ENCODE measurements at places on chromosomes 6 and 20.
A peak's percentile ranks its signal among the peaks of the same experiment; 100 is the strongest.

DNA sequence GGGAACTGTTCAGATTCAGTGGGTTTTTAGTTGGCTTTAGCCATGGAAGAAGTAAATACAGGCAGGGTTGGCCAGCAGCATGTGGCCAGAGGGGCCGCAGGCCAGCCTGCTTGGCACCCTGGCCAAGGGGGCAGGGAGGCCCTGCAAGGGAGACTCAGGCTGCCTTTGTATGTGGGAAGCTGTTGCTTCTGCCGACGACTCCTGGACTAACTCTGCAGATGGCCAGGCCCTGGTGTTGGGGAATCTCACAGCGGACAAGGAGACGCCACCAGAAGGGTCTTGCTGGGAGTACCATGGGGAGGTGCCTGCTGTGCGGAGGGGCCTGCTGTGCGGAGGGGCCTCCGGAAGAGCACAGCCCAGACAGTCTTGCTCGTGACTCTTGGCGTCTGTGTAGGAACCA, 25.2 kb downstream of the PYGB start:
- no peak for DNase-seq

- DNase-seq = no peak
These were observed 215.4 kb downstream of the HDGFL1 start for GRCh38 chr6:22784601-22785410.

GRCh38 chr20:21322921-21323331, 19.8 kb downstream of the XRN2 start:
- DNase-seq = no peak

DNA sequence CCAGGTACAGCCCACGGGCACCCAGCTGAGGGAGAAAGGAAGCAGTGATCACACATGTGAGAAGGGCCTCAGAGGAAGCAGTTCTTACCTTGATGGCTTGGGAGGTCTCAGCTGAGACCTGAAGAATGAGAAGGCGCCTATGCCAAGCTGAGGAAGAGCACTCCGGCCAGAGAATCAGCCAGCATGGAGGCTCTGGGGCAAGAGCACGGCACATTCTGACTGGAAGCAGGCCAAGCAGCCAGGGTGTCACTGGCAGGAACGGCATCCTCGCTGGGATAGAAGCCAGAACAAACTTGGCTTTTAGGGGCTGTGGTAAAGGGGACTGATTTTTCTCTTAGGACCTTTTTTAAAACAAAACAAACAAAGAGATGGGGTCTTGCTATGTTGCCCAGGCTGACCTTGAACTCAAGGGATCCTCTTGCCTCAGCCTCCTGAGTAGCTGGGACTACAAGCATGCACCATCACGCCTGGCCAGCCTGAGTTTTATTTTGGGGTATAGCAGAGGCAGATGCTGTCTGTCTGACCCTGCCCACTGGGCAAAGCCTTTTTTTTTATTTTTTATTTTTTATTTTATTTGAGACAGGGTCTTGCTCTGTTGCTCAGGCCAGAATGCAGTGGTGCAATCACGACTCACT, 17.6 kb downstream of the GHRH start:
- no peak for DNase-seq

DNA sequence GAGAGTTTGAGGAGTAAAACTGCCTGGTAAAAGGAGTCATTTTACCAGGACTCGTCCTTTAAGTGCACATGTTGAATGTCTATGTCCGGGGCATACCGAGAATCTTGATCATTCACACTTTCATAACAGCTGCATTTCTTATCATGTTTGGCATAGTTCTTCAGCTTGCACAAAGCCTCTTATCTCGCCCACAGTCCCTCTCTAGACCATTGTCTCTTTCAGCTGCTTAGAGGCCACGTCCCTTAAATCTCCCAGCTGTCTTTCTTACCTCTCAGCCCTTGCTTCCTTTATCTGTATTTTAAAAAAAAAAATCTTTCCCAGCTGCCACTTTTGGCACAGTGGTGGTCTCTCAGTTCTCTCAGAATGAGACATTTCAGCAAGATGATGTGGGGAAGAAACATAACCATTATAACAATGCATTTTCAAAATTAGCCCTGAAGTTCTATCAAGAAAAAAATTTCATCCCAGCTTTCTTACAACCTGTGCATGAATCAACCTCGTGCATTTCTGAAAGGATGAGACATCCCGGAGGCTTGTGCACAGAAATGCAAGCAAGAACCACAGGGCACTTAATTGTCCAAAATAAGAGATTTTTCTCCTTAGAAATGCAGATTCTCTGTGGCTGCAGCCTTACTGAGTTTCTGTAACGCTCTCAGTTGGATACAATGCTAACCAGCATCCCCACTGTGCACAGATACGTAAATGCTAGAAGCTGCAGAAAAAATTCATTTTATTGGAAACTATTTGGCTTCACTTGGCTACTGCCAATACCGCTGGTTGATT, 24.2 kb downstream of the RBM24 start:
- DNase-seq = peak; percentile 31

DNA sequence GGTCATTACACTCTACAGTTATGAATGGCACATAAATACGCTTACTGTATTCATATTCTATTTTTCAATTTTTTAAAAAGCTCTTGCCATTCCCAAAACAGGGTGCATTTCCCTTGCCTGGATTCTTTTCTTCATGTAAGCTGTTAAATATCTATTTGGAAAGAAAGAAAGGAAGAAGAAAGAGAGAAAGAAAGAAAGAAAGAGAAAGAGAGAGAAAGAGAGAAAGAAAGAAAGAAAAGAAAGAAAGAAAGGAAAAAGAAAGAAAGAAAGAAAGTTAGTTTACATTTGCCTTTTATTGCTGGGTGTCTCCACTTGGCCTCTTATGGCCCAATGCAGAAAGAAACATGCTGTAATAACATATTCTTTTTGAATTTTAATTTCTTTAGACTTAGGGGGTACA, 165.9 kb upstream of the ATXN1 start:
- DNase-seq = no peak

GRCh38 chr6:31666337-31666965, 571 bp downstream of the CSNK2B start:
- DNase-seq = no peak

DNA sequence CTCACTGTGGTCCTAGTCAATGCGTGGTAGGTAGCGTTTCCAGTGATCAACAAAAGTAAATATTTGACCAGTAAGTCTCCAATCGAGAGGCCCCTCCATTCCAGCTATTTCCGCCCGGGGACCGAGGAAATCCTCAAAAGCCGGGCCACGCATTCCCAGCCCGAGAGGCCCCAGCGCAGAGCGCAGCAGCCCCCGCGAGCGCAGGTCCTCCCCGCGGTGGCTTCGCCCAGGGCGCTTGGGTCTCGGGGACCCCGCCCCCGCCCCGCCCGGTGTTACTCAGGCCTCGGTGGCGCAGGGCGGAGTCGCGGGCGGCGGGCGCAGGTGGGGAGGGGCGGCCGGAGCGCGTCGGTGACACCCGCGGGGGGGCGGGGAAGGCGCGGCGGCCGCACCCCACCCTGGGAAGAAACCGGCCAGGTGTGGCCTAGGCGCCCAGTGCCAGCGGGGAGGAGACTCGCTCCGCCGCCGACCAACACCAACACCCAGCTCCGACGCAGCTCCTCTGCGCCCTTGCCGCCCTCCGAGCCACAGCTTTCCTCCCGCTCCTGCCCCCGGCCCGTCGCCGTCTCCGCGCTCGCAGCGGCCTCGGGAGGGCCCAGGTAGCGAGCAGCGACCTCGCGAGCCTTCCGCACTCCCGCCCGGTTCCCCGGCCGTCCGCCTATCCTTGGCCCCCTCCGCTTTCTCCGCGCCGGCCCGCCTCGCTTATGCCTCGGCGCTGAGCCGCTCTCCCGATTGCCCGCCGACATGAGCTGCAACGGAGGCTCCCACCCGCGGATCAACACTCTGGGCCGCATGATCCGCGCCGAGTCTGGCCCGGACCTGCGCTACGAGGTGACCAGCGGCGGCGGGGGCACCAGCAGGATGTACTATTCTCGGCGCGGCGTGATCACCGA, at the start of gene DSP:
TSS of gene DSP (plus strand) at position 497 of the 890 bp plus-strand sequence. CDS start at position 742, 245 bp downstream.
- DNase-seq = peak; percentile 18

GRCh38 chr20:55893031-55893430, 112.3 kb downstream of the CBLN4 start:
- no peak for DNase-seq

- DNase-seq = peak; percentile 90
These were observed 27.9 kb upstream of the BMP6 start for GRCh38 chr6:7697820-7698623.

GRCh38 chr6:24600903-24601302, 45.1 kb downstream of the KIAA0319 start:
- DNase-seq = no peak

DNA sequence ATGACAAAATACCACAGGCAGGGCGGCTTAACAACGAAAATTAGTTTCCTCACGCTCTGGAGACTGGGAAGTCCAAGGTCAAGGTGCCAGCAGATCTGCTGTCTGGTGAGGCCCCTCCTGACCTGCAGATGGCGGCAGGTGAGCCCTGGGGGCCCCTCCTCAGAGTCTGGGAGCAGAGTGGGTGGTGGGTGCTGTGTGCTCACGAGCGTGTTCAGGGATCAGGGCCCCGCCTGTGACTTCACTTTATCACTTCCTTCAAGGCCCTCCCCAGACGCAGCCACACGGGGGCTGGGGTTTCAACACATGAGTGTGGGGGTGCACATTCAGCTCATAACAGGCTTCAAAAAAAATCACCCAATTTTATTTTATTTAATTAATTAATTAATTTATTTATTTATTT, 39.3 kb downstream of the SLC2A4RG start:
- DNase-seq = no peak

DNA sequence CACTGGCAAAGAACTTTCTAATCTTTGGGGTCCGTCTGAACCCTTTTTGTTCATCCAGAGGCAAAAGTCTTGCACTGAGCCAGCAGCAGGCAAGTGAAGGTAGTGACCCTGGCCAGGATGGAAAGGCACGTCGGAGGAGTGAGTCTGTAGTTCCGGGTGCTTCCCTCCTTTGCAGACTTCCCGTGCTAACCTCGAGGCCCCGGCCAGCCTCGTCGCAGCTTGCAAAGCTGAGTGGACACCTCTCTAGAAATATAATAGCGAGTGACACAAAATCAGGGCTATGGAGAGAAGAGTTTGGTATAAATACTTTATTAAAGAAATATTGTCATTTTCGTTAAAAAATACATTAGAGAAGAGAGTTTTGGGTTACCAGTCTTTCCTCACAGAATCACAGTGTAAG, 9.9 kb downstream of the PSMG4 start:
- no peak for DNase-seq

DNA sequence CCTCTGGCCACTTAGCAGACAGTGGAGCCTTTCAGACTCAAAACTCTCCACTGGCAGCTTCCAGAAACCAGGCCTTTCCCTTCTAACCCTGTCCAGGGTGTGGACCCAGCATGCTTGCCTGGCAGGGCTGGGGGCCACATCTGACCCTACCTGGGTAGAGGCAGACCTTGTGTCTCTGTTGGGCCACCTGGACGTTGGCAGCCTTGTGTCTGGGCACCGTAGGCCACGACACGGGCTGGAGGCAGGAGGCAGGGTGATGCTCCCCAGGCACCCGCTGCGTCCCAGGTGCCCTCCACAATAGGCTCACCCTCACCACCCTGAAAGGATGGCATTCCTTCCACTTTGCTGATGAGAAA, 67.6 kb downstream of the NOL4L start:
- no peak for DNase-seq

- no peak for DNase-seq
These were observed 200.9 kb upstream of the EYA4 start for GRCh38 chr6:133040094-133040802.

DNA sequence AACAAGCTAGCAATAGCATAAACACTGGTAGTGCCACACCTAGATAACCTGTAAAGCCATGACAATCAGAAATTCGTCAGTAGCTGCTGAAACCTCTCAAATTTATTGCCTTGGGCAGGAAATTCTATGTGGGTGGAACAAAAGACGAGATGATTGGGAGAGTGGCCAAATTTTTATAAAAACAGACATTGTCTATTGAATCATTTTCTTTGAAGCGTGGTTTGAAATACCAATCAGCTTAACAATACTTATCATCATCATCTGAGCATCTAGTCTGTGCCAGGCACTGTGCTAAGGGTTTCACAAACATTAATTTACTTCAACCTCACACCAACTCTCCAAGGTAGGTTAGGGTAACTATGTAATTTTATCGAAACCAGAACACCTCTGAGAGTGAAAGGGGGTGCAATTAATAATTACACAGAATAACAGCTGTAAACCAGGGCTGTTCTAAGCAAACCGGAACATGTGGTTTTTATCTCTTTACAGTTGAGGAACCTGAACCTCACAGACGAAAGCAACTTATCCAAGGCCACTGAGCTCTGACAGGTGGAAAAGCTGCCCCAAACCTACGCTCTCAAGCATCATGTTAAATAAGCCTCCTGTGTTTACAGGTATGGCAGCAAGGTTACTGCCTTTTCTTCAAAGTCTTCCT, 43.4 kb downstream of the NHSL1 start:
- peak; percentile 4 for DNase-seq

- peak; percentile 25 for DNase-seq
These were observed 154.4 kb downstream of the TMEM200A start for GRCh38 chr6:130520221-130520620.

DNA sequence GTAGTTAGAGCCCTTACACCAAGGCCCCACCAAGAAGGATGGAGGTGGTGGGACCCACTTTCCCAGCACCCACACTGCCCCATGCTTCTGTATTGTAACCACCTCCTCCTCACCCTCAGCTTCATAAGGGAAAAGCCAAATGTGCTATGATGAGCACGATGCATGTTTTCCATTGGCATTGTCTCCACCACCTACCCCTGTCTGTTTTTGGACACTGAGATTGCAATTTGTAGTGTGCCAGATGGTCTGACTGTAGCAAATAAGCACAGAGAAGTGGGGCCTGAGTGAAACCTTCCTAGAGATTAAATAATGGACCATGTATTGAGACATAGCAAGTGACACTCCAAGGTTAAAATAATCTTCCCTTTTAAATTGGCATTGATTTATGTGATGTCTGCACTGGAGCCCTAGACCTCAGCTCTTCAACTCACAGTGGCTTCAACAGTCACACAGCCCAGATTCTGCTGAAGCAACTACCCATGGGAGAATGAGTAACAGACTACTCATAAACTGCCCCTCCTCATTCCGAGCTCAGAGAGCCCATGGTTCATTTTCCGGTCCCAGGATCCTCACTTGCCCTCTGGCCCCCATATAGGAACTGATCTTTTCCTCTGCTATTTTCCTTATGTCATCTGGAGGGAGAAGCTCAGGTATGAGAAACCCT, 177.9 kb downstream of the COL9A1 start:
- no peak for DNase-seq

GRCh38 chr6:155132617-155133016, 131.2 kb upstream of the CLDN20 start:
- DNase-seq = no peak

- no peak for DNase-seq
These were observed 235.8 kb downstream of the SMOC2 start for GRCh38 chr6:168676552-168677322.

- no peak for DNase-seq
These were observed 167.5 kb downstream of the CD83 start for GRCh38 chr6:14284969-14285590.

GRCh38 chr20:44616604-44616964, 34.2 kb downstream of the PKIG start:
- no peak for DNase-seq

- no peak for DNase-seq
These were observed 81.7 kb upstream of the NXT1 start for GRCh38 chr20:23268792-23269354.

GRCh38 chr20:58524814-58525213, 9.6 kb upstream of the APCDD1L start:
- DNase-seq = peak; percentile 53
